Stimulated activated CD8-positive, alpha-beta memory T cell treated with anti-CD3 and anti-CD28 coated beads, Interleukin-7, amount 100 ng/mL, for 4 hours (primary cell): ENCODE measurements at places on chromosomes 3 and 15.
A peak's percentile ranks its signal among the peaks of the same experiment; 100 is the strongest.

GRCh38 chr15:25056484-25057425 lies 102.0 kb downstream of the SNRPN start:
- no peak for DNase-seq

DNA sequence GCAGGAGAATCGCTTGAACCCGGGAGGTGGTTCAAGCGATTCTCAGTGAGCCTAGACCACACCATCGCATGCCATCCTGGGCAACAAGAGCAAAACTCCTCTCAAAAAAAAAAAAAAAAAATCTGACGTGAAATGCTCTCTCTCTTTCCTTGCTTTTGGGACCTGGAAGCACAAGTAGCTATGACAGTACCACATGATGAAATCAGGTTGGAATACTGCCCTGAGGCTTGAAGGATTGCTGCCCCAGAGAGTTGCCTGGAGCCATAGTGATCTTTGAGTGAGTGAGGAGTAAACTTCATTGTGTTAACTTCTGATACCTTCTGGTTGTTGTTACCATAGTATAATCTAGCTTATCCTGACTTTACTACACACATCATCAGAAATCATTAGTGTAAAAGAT lies 23.3 kb downstream of the AKAP13 start:
- no peak for DNase-seq

GRCh38 chr3:130699765-130700164 lies 46.9 kb downstream of the PIK3R4 start:
- DNase-seq = no peak

DNA sequence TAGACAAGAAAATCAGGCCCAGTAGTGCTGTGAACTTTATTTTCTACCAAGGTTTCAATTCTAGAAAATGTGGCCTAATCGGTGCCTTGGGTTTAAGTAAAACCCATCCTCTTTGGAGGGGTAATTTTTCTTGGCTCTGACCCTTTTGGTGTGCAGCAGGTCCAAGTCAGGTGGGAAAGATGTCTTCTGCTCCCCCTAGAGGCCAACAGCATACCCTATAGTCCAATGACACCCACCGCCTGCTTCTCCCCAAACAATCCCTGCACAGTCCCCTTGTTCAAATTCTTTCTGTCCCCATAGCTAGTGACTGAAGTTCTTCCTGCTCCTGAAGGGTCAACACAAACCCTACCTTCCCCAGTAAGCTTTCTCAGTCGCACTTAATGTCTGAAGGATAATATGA lies 261.8 kb upstream of the GOLGA6L4 start:
- DNase-seq = no peak

GRCh38 chr3:156459434-156459833 lies 95.5 kb downstream of the SSR3 start:
- DNase-seq = no peak

- DNase-seq = no peak
These were observed 461.1 kb upstream of the TGFBR2 start for GRCh38 chr3:30145281-30145680.

DNA sequence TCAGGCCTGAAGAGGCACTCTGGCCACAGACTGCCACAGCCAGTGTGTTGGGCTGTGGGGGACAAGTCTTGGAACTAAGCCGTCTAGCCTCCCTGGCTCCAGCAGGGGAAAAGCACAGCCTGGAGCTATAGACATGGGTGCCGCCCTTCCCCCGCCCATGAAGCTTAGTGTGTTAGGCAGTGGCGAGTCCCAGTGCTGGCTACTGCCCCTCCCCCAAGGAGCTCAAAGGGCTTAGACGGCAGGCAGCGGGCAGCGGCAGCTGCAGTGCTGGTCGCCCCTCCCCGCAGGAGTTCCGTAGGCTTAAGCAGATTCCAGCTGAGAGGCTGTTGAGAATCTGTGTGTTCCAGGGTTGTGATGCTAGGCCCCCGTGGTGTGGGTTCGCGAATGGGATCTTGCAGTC lies 135.8 kb upstream of the RORA start:
- no peak for DNase-seq

- DNase-seq = no peak
These were observed 1.8 kb downstream of the ULK3 start for GRCh38 chr15:74840851-74841775.

- no peak for DNase-seq
These were observed 25.5 kb upstream of the HACD2 start for GRCh38 chr3:123610331-123610730.

GRCh38 chr3:14508966-14509795 lies 31.0 kb downstream of the GRIP2 start:
- peak; percentile 29 for DNase-seq

- no peak for DNase-seq
These were observed 87.4 kb downstream of the SEMA6D start for GRCh38 chr15:47804733-47805132.

- no peak for DNase-seq
These were observed 596.7 kb downstream of the TUSC7 start for GRCh38 chr3:117306299-117306698.

DNA sequence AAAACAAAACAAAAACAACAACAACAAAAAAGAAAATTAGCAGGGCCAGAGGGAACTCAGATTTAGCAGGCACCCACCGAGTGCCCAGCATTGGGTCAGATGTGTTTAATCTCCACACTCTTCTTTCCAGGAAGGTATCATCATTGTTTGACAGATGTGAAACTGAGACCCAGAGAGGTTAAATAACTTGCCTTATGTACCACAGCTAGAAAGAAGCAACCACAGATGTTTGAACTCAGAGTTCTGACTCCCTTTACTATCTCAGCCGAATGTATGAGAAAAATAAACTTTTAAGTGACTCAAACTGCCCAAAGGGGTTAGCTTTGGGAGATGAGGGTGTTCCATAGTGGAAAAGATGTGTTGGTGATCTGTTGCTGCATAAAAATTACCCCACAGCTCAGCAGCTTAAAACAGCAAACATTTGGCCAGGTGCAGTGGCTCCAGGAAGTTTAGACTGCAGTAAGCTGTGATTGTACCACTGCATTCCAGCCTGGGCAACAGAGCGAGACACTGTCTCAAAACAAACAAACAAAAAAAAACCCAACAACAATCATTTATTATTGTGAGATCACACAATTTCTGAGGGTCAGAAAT lies 4.5 kb upstream of the RPP25 start:
- DNase-seq = no peak

DNA sequence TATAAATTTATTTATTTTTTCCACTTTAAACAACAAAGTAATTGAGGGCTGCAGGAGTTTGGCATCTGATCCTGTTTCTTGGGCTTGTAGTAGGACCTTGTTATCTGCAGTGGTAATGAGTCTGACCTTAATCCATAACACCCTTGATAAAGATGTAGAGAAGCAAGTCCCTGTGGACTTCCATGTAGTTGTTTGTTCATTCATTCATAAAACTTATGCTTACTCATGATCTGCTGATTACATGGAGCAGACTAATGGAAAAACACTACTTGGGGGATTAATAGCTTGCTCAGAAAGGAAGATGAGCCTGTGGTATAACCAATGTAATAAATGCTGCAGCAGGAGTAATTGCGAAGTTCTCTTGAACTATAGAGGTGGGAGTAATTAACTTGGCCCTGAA lies 271.5 kb upstream of the TBL1XR1 start:
- no peak for DNase-seq

GRCh38 chr3:184568924-184569829 lies 7.6 kb downstream of the EPHB3 start:
- DNase-seq = no peak

DNA sequence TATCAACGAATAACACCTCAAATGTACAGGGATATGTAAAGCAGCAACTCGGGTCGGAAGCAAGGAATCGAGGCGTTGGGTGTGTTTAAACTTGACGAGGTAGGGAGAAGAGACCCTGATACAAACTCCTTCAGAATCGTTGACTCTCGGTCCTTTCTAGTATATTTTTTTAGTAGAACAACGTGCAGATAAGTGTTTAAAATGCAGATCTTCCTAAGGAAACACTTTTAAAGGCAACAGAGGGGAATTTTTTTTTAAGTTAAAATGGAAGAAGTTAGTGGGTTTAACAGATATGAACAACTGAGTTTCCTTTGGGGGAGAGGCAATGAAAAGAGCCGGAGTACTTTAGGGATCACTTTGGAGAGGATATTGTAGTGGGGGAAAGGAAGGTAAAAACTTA lies 1.1 kb upstream of the KPNA4 start:
- DNase-seq = no peak

GRCh38 chr15:101288905-101289513 lies 6.0 kb downstream of the SNRPA1 start:
- DNase-seq = no peak

- DNase-seq = no peak
These were observed 8.3 kb upstream of the VILL start for GRCh38 chr3:37982331-37982730.

DNA sequence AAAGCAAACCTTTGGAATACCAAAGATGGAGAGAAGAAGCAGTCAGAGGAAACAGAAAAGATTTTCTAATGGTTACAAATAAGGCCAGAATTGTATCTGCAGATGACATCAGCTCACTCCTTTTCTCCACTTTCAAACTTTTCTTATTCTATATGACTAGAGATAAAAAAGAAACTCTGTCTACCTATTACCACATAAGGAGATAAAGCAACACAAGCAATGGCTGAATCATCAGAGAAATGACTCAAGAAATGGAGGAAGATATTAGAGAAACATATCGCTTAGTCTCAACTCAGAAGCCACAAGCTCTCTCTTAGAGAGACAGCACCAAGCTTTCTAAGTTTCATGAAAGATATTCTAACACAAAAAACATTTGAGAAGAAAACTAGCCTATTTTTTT lies 784.0 kb downstream of the ZPLD1 start:
- no peak for DNase-seq

DNA sequence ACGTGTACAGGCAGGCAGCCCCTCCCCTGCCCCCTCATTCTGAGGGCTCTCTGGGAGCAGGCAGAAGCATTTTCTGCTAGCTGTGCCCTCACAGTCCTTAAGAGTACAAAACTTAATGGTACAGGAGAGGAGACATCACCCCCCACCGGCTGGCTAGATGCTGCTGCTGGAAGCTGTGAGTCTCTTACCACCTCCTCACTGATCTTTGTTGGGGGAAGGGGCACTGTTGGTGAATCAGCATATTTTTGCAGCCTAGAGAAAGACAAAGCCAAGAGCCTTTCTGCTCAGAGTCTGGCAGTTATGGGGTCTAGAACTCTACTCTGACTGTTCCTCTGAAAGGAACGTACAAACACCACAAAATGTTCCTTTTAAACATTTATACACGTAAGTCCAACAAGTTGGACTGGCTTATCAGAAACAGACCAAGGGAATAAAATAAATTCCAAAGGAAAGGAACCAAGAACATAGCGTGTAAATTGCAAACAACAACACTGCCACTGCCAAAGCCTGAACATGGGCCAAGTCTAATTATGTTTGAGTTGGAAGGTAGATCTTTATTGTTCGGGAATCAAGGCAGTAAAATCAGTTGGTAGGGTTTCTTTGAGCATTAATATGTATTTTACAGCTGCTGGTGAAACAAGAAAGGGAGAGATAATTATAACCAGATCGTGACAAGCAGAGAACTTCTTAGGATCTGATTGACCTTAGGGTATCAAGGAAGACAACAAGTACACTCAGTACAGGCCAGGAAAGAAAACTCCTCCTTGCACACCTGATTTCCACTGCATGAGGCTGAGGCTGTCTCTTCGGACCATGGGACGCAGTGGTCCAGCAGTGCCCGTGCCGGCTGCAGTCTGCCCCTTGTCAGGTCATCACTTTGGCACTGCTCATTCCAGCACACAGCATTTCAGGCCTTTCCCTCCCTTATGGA lies 27.4 kb downstream of the CLK3 start:
- no peak for DNase-seq

- DNase-seq = no peak
These were observed 7.6 kb upstream of the KLF15 start for GRCh38 chr3:126364731-126365301.

- DNase-seq = no peak
These were observed 97.9 kb upstream of the NANOGP8 start for GRCh38 chr15:35182841-35183479.

- DNase-seq = no peak
These were observed 17.7 kb downstream of the ENTPD3 start for GRCh38 chr3:40404591-40405198.

- no peak for DNase-seq
These were observed 315.1 kb downstream of the ZNF385D start for GRCh38 chr3:21435871-21436270.

GRCh38 chr3:30952786-30953185 lies 58.3 kb upstream of the GADL1 start:
- no peak for DNase-seq

- no peak for DNase-seq
These were observed 558 bp upstream of the NCEH1 start for GRCh38 chr3:172711454-172711795.

GRCh38 chr3:56339244-56339643 lies 129.0 kb downstream of the ERC2 start:
- no peak for DNase-seq

DNA sequence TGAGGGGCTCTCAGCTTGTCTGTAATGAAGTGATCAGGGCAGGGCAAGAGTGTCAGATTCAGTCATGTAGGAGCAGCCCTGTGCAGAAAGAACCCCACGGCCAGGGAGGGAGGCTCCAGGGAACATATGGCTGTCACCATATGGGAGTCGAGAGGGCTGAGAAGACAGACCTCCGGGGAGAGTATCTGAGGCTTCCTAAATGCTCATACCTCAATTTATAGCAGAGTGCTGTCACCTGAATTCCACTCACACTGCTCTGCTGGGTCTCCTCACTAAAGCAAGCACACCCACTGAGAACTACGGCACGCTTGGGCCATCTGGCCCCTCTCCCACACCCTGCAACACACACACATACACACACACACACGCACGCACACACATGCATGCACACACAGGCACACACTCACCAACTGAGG lies 92.3 kb upstream of the TJP1 start:
- no peak for DNase-seq

DNA sequence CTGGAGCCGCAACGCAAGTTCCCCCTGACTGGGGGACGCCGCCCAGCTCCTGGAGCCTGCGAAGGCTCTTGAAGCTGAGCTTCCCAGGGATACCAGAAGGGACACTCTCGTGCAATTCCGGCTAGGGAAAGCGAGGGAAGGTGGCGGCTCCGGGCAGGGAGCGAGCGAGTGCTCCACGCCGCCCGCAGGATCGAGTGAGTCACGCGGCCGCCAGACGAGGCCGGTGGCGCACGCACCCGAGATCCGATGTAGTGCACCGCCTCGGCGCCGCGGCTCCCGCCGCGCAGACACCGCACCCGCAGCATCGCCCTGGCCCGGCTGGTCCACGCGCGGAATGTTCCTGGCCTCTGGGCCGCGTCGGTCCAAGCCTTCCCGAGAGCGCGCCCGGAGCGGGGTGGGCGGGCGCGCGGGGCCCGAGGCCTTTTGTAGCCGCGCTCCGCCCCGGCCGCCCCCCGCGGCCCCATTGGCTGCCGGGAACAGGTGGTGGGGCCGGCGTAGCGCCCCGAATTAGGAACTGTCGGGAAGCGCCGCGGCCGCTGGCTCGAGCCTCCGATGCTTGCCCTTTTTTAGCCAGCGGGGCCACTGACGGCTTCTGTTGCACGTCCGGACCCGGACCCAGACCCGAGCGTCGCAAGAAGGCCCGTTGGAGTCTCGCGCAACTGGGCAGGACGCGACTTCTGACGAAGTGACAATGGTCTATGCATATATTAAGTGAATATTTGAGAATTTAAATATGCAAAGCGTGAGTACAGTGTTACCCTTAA lies at the start of gene GATM:
TSS of gene GATM (minus strand) at position 396 of the 764 bp plus-strand sequence. CDS start at position 305, 91 bp downstream.
- DNase-seq = peak; percentile 58

- no peak for DNase-seq
These were observed 2.2 kb downstream of the NEO1 start for GRCh38 chr15:73054417-73054953.

GRCh38 chr3:95235916-95236315 lies 1173.1 kb downstream of the NSUN3 start:
- no peak for DNase-seq

- no peak for DNase-seq
These were observed at the start of gene C2CD4B for GRCh38 chr15:62165104-62165792. Gene C2CD4B, minus strand, starts transcription at chr15:62165285. Its CDS starts 301 bp downstream, at chr15:62164984.
